ENCODE measurements at places on chromosomes 1 and 21. TPM values are rescaled to one million over a fixed set of nuclear protein-coding genes. Genes with fewer than 3 reads are reported as not detected.
A peak's percentile ranks its signal among the peaks of the same experiment; 100 is the strongest.

DNA sequence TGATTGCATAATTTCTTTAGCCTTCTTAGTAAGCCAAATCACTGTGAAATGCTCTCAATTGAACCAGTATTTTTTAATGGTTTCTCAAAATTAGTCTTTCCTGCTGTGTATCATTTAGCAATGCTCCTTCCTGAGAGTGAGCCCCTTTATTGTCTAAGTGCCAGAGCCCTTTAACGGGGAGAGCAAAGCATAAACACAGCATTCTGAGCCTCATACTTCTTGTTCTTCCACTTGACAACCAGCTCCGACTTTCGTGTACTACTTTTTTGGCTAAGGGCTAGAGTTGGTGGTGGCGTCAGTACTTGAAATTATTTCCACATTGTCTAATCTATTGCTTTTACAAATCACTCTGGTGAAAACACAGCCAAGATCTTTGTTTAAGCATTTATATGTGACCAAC is 299.0 kb downstream of the TPR start:
- no peak for DNase-seq

The KLF17 gene
- total RNA-seq: 0.31 TPM

GRCh38 chr1:204974327-204974726 is 68.7 kb upstream of the CNTN2 start:
- no peak for DNase-seq

DNA sequence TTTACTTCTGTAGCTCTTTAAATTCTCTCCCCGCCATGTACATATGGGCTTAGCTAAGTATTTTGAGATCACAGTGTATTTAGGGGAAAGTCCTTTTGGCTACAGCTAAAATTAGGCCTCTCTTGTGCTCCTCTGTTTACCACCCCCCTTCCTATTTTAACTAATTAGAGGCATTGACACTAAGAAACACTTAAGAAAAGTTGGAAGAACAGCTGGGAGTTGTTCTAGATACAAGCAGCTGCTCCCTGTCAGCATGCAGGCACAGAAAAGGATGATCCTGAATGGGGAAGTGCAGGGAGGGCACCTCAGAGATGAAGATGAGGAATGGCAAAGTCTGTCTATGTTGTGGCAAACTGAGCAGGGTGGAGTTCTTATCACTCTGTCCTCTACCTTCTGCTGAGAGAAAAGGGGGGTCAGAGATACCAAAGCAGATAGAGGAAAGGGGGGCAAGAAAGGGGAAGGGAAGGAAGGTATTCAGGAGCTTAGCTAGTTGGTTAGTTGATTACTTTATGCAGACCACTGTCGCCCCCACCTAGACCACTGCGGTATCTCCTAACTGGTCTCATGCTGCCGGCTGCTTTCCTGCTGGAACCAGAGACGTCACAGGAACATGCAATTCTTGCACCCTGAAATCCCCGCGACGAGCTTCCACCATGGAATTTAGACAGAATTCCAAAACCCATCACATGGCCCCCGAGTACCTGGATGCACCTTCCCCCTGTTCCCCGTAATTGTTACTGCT is 82.4 kb upstream of the HOOK1 start:
- no peak for DNase-seq

DNA sequence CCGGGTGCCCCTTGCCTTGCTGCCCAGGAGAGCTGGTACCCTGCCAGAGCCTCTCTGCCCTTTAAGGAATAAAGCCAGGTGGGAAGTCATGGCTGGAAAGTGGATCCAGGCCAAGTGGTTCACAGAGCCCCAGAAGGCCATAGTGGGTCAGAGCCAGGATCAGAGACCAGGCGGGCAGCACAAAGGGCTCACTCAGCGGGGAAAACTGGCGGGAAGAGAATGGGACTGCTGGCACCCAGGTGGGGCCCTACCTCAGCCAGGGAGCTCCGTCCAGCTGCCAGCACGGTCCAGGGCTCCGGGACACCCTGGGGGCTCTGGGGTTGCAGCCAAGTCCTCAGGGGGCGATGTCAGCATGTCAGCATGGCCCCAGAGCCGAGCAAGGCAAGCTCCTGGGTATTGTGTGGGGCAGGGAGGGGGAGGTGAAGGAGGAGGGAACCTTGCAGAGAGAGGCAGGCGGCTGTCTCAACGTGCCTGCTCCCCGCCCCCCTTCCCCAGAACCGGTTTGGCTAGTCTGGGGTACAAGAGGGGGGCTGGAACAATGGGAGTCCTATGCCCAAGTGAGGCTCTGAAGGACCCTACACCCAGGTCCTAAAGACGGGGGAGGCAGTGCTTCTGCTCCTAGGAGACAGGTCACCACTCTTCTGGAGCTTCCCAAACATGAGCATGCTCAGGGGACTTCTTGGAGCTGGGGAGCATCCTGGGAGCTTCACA is at the start of gene ARHGEF19:
ARHGEF19 (minus strand) TSS at position 402 of the 711 bp plus-strand sequence. CDS start 3,598 bp downstream, outside the sequence.
- DNase-seq: no peak

GRCh38 chr21:45308194-45309068 is 20.7 kb upstream of the POFUT2 start:
- no peak for DNase-seq

DNA sequence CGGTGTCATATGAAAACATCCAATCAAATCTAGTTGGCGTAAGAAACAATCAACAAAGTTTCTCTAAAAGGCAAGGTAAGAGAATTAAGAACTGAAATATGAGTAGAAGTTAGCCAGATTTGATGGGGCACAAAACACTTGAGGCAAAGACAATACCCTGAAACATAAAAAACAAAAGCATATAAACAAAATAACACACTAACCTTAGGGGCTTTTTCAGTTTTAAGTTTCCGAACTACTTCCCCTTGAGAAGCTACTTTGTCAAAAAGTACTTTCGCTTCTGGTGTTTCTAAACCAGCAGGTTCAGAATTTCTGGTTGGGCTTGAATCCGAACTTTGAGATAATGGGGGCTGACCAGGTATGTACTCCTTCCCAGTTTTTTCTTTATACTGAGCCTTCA is 57.9 kb downstream of the EPRS1 start:
- no peak for DNase-seq

- no peak for DNase-seq
Observed at GRCh38 chr21:33939226-33939625, 23.6 kb upstream of the ATP5PO start.

- peak; percentile 87 for DNase-seq
Observed at GRCh38 chr1:156123356-156124196, 9.1 kb downstream of the LMNA start.

The KRTAP12-2 gene
- total RNA-seq: not detected

GRCh38 chr1:190847166-190847565 is 369.5 kb upstream of the BRINP3 start:
- no peak for DNase-seq

GRCh38 chr1:116001739-116002487 is 25.6 kb downstream of the SLC22A15 start:
- no peak for DNase-seq

The SLAMF1 gene
- total RNA-seq: not detected

- no peak for DNase-seq
Observed at GRCh38 chr21:45827302-45827692, 154.3 kb upstream of the COL6A1 start.

DNA sequence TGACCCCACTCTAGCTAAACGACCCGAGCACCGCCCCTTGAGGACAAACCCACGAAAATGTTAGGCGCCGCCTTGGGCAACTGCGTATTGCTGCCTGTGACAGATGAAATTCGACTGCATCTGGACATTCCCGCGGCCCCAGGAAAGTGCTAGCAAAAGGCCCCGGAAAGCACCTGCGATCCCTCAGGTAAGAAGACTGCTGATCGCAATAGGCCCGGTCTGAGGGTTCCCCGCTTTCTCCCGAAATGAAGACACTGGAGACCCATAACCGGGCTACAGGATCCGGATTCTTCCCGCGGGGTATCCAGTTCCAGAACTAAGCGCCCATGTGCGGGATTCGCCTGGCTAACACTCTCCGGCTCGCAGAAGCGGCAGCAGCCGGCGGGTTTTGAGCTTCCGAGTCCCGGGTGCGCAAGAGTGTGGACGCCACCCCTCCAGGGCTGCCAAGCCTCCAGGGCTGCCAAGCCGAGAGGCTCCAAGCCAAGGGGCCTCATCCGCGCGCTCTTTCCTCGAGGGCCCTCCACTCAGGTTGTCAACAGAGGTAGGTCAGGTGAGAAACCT is 157.9 kb upstream of the NBPF11 start:
- DNase-seq: no peak

DNA sequence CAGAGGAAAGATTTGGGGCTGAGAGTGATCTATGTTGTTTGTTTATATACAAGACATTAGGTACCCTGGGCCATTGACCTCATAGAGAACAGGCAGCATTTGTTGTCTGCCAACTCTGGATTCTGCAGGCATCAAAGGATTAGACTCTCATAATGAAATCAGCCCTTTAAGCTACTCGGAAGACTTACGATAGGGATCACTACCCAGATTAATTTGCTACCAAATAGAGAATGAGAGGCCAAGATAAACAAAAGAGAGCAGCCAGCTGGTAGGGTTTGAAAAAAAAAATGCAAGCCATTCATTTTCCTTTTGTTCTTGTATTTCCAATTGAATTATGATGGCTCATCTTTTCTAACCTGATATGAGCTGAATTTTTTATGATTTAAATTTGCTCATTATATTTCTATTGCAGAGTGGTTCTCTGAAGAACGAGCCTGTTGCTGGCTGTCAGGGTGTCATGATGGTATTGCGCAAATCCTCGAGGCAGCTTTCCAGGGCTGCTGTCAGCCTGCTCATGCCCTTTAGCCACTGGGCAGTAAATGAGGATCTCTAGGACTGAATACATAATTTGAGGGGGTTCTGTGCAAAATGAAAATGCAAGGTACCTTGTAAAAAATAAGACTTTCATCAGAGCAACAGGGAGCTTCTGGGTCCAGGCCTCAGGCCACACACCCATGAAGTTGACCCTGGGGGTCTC is 116.4 kb upstream of the KCNJ15 start:
- DNase-seq: no peak

The FAAH gene
- total RNA-seq: 22.5 TPM

DNA sequence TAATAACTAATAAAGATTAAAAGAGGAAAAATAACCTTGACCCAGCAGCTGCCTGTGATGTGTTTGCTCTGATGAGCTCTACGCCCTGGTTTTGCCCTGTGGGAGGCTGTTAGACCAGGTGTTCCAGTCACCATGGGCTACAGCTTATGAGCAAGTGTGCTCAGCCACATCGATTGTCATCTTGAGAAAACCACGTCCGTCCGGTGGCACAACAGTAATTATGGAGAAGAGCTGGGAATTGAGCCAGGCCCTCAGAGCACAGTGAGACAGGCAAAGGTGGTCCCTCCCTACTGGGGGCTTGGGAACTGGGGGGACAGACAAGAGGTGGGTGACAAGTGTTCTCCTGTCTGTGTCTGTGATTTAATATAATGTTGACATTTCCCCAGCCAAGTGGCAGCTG is 420.5 kb downstream of the MATN1 start:
- no peak for DNase-seq

The CBR3 gene
- 0.78 TPM for total RNA-seq

- peak; percentile 52 for DNase-seq
Observed at GRCh38 chr1:202189001-202189790, 4.4 kb upstream of the LGR6 start.

GRCh38 chr1:50615036-50615750 is 191.9 kb upstream of the DMRTA2 start:
- DNase-seq: no peak

The UBR4 gene
- 75.0 TPM for total RNA-seq

The SPATA45 gene
- total RNA-seq: not detected

All from occipital lobe (tissue), 3 donors.